M059J (cell line): ENCODE measurements at places on chromosomes 7 and 10.

DNA sequence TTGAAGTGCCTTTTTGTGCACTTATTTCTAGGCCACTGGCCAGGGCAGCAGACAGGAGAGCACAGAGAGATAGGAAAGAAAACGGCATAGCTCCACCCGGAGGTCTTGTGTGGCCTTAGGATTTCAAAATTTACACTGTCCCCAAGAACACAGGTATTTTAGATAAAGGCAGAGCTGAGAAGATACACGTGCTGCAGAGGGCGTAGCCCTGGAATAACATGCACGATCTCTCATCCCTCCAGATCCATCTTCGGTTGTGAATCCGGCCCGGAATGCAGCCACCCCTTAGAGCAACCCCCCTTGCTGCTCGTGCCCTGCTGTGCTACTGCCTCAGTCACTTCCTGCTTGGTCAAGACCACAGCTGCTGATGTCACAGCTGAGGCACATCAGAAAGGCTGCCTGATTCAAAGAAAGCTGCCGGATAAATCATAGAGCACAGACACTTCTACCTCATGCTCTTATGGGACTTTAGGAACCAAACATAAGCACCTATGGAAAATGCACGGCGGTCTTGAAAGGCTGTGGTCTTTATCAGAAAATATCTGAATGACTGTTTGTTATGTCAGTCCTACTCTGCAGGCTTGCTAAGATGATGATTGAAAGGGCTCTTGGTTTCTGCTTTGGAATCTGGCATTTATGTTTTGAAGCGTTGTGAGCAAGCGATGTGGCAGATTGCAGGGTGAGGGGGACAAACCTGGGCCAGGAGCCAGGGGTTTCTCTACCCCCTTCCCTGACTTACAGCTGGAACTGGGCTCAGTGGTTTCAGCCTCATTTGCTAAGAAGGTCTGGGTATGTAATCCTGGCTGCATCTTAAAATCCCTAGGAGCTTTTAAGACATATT lies 152.0 kb downstream of the SVIL start:
- DNase-seq, result peak; percentile 37

DNA sequence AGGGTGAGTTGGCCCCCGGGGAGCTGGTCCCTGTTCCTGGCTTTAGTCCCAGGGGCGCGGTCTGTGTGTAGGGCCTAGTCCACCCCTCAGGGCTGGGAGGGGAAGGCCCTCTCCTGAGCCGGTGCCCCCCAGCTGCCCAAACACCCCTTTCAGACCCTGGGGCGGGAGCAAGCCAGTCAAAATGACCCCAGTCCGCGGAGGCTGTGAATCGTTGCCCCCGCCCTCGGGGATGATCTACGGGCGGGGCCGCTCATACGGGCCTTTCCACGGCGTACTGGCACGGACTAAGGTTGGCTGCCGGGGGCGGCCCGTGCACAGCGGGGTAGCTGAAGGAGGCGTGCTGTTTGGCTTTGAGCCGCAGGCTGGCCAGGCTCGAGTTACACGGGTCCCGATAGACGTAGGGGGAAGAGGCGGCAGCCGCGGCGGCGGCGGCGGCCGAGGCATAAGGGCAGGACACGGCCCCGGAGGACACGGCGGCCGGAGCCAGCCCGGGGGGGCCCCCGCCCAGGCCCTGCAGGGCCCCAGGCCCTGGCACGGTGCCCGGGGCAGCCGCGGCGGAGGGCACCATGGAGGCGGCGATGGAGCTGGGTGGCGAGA lies 4.3 kb downstream of the ELOVL3 start:
- peak; percentile 77 for DNase-seq

DNA sequence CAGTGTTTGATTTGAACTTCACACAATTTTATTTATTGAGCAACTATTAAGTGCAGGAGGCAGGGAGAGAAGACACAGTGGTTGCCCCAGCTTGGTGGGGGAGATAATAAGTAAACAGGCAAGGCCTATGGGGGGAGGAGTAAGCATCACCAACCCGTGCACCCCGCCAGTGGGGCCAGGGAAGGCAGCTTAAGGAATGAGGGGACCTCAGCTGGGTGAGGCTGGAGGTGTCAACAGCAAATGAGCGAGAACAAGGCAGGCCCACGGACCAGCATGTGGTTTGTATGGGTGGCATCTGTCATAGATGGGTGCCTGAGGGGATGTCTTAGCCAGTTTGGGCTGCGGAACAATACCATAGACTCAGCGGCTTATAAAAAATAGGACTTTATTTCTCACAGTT lies 24.1 kb upstream of the CRHR2 start:
- DNase-seq, result no peak

DNA sequence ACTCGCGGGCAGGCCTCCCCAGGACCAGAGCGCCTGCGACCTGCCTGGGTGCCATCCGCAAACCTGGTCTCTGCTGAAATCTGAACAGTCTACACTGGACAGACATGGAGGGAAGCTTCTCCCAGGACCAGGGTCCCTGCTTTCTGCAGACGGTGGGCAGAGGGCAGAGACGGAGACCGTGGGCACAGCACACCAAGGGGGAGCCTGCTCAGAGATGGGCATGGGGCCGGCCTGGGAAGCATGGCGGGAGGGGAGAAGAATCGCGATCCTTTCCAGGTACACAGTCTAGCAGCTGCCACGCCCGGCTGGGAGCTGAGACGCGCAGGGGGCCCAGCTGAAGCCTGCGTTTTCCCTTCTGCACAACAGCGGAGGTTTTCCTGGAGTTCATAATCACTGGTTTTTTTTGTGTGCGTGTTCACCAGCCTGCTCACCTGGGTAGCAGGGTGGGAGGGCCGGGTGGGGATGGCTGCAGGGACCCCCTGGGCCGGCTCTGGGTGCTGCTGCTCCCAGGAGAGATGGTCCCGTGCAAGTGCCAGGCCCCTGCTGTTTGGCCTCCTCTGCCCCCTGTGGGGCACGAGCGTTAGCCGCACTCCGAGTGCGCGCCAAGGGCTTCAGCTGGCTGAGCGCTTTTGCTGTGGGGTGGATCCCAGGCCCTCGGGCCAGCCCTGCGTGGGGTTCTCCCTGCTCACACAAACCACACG lies 448.8 kb downstream of the DNAJB6 start:
- no peak for DNase-seq

- peak; percentile 87 for DNase-seq
Observed at GRCh38 chr7:43658718-43659548, 70.4 kb downstream of the COA1 start.

GRCh38 chr7:90972906-90973550 lies 291.2 kb upstream of the FZD1 start:
- no peak for DNase-seq

DNA sequence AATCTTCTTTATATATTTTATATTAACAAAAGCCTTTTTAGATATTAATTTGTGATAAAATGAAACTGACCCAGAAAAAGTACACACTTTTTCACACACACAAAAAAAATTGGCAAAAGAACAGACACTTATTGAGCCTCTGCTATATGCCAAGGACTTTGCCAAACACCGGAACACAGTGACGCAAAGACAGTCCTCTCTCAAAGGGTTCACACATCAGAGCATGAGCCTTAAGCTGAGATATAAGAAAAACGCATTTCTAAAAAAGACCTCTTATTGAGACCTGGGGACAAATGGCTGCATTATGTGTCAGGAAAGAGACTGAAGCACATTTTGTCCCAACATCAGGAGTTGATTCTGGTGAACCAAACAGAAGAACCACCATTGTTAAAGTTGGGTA lies 24.0 kb upstream of the ABCB4 start:
- no peak for DNase-seq

DNA sequence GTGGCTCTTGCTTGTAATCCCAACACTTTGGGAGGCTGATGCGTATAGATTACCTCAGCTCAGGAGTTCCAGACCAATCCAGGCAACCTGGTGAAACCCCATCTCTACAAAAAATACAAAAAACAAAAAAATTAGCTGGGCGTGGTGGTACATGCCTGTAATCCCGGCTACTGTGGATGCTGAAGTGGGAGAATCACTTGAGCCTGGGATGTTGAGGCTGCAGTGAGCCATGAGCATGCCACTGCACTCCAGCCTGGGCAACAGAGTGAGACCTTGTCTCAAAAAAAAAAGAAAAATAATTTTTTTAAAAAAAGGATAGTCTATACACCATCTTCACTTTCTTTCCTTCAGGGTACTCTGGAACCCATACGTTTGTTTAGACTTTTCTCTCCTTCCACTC lies 6.2 kb downstream of the REEP3 start:
- DNase-seq, result no peak

GRCh38 chr7:98434087-98434486 lies 33.2 kb upstream of the BAIAP2L1 start:
- DNase-seq, result no peak

DNA sequence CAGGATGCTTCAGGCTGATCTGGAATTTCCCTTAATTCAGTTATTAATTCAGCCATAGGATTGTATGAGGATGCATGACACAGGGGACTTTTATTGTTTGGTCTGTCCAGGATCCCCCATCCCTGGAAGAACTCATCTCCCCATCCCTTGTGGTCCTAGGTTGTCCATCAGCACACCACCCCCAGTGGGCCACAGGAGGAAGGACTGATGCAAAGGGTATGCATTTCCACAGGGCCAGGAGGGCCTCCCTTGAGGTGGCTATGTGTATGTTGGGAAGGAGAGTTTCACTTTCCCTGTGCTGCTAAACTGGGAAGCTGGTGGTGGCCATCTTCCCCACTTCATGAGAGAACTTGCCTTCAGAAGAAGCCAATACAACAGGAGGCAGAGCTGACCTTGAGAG lies 44.6 kb upstream of the GRB10 start:
- no peak for DNase-seq

DNA sequence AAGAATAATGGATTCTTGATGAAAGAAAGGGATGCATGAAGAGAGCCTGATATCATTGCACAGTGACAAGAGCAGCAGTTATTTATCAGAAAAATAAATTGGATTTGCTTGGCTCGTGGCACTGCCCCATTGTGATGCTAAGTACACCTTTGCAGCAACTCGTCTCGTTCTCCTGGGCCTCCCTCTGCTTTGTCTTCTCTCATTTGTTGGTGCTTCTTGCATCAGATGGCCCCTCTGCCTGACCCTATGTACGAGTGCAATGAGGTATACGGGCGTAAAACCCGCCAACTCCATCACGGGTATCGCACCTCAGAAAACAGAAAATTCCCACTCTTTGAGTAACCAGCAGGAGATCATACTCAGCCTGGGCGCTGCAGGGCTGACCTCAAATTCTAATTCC lies 107.2 kb upstream of the C10orf90 start:
- no peak for DNase-seq

GRCh38 chr7:56079450-56080185 lies 13.1 kb downstream of the PHKG1 start:
- peak; percentile 16 for DNase-seq

GRCh38 chr10:23512355-23513058 lies 73.6 kb downstream of the OTUD1 start:
- peak; percentile 81 for DNase-seq

DNA sequence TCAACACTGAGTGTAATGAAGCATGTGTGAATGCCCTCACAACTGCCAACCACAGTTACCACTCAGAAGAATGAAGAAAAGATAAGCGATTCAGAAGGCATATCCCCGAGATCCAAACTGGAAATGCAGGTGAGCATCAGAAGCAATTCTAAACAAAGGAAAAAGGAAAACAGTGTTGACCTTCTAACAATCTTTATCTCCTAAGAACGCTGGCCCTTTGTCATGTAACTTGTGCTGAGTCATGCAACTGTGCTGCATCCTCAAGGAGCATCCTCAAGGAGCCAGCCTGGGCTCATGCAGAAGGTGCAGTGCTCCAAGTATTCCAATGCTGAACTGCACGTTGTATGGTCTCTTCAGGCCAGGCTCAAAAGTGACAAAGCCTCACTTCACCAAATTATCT lies 30.6 kb downstream of the SEC61G start:
- no peak for DNase-seq

- no peak for DNase-seq
Observed at GRCh38 chr7:13952921-13953320, 36.5 kb downstream of the ETV1 start.

GRCh38 chr7:90383422-90383821 lies 19.8 kb upstream of the CLDN12 start:
- peak; percentile 46 for DNase-seq

- DNase-seq, result peak; percentile 59
Observed at GRCh38 chr10:65496541-65496940, 1429.3 kb upstream of the LRRTM3 start.

GRCh38 chr7:142356166-142356565 lies 98.3 kb upstream of the PRSS58 start:
- DNase-seq, result no peak

- DNase-seq, result peak; percentile 26
Observed at GRCh38 chr7:142298009-142298408, 40.2 kb upstream of the PRSS58 start.

DNA sequence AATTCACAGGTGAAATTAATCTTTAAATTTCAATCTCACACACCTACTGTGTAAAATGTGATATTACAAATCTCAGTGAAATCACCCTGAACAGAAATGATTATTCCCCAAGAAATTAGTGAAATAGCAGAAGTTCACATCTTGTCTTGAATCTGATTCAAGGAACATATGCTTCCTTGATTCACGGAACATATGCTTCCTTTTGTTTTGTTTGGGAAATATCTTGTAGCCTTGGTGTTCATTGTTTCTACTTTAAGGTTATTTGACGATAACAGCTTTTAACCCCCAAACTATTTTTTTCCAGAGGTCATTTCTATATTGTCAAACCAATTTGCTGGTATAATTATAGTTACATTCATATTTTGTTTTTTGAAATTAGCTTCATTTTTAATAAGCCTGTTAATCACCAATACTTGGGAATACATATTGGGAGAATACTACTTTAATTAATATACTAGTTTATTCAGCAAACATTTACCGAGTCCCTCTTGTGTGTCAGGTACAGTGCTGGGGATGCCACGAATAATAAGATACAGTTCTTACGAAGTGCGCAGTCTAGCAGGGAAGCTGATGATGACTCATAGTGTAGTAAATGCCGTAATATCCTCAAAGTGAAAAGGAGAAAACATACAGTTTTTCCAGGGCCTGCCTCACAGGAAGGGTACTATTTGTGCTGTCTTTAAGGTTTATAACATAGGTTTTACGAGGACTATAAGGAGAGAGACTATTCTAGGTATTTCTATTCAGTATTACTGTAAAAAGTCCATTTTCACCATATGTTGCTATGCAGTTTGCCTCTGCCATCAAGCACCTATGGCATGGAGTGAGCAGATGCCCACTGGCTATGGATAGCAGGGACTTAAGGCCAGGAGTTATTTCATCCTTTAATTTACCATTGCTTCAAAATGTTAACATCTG lies 32.5 kb downstream of the PRKAR2B start:
- DNase-seq, result peak; percentile 17

GRCh38 chr10:20898866-20899535 lies 1.9 kb upstream of the NEBL start:
- DNase-seq, result peak; percentile 28

DNA sequence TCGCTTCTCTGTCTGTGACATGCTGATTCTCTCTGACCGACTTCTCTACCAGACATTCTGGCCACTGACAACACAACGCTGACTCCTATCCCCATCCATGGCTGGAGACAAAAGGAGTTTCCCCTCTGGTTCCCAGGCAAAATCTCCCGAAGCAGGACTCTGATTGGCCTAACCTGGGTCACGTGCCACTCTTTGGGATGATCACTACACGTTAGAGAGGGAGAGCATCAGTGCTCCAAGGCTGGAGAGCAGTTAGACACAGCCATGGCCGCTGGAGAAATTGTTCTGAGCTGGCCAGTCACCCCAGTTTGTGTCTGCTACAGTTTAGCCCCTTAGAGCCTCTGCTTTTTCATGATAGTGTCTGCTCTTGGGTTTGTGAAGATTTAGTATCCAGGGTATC lies 38.9 kb downstream of the ADAMTS14 start:
- DNase-seq, result no peak

GRCh38 chr10:118047880-118048279 lies 1.1 kb upstream of the RAB11FIP2 start:
- DNase-seq, result no peak

GRCh38 chr10:103610083-103610472 lies 116.6 kb downstream of the NEURL1 start:
- no peak for DNase-seq
